ENCODE measurements at places on chromosomes 5 and 9. TPM values are rescaled to one million over a fixed set of nuclear protein-coding genes. Genes with fewer than 3 reads are reported as not detected.

KCNV2 gene
- total RNA-seq, result not detected

WDR31 gene
- 2.9 TPM for total RNA-seq

IFNA21 gene
- total RNA-seq, result not detected

PCDHGA5 gene
- 0.25 TPM for total RNA-seq

OR1L1 gene
- total RNA-seq, result not detected

C1QTNF3 gene
- total RNA-seq, result 0.49 TPM

RNF183 gene
- not detected for total RNA-seq

PITX1 gene
- total RNA-seq, result 42.9 TPM

ANKRD31 gene
- total RNA-seq, result 0.56 TPM

TMEM250 gene
- total RNA-seq, result 43.2 TPM

BTNL9 gene
- total RNA-seq, result not detected

HAVCR2 gene
- 0.17 TPM for total RNA-seq

SPINK4 gene
- not detected for total RNA-seq

MYORG gene
- total RNA-seq, result 2.4 TPM

LURAP1L gene
- 59.2 TPM for total RNA-seq
